ENCODE measurements at places on chromosomes 5 and 9. TPM values are rescaled to one million over a fixed set of nuclear protein-coding genes. Genes with fewer than 3 reads are reported as not detected.
A peak's percentile ranks its signal among the peaks of the same experiment; 100 is the strongest.

Gene JADE2
- 6.1 TPM for polyA plus RNA-seq

Gene FGFR4
- polyA plus RNA-seq, result 0.50 TPM

GRCh38 chr5:67255881-67256280 lies 59.3 kb upstream of the CD180 start:
- no peak for DNase-seq

DNA sequence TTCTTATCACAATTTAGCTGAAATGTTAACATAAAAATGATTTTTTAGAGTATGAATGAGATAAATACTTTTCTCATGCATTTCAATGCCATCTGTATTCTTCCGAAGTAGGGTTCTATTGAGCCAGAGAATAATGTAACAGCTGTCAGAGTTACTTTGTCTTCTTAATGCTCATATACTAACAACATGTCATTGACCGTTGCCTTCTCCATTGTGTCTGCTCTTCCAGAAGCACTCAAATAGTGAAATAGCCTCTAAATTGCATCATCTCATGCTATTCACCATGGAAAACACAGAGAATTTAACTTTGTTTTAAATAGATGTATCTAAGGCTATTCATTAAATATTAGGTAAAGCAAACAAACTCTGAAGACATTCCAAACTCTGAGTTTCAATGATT lies 1875.9 kb upstream of the CDH9 start:
- no peak for DNase-seq

DNA sequence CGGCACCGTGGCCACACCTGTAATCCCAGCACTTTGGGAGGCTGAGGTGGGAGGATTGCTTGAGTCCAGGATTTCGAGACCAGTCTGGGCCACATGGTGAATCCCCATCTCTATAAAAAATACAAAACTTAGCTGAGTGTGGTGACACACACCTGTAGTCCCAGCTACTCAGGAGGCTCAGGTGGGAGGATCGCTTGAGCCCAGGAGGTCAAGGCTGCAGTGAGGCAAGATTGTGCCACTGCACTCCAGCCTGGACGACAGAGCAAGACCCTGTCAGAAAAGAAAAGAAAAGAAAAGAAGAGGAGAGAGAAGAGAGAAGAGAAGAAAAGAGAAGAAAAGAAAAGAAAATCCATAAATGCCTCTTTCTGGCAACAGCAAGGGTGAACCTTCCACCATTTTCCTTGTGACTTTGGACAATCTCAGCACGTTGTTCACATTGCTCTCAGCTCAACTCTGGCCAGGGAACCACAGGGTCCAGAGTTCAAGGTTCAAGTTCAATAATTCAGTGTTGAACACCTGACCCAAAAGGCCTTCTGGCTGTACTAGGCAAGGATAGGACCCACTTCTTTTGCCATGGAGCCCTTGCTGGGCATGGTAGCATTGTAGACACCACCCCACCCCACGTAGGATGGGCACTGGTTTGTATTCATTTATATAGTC lies 14.6 kb upstream of the DUSP1 start:
- no peak for DNase-seq

DNA sequence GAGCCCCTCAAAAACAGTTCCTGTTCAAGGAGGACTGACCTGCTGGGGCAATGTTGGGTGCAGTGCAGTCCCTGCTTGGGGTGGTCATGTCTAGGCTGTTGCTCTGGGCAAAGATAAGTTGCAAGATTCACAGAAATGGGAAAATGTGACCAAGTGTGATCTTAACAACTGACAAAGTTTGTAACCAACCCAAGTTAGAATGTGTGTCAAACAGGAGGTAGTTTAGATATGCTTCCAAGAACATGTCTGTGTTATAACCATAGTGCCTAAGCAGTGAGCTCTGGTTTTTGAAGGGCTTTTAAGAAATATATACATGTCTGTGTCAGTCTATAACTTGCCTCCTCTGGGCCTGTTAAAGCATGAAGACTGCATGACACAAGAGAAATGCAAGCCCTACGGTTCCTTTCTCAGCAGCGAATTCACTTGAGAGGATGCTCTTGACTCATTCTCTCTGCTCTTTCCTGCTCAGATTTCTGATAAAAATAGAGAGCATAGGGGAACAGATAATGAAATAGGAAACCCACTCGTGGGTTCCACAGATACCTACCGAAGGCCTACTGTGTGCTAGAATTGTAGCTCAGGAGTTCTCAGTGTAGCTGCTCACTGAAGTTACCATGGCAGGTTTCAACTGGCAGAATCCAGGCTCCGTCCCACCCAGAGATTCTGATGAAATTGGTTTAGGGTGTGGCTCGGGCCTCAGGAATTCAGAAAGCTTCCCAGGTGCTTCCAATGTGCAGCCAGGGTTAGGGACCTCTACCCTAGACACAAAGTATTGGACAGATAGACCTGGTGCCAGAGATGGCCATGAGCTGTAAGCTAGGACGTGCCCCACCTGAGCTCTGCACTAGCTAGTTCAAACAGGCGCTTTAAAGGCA lies 52.4 kb downstream of the ARHGEF37 start:
- no peak for DNase-seq

Gene CAMK2A
- polyA plus RNA-seq, result not detected

- no peak for DNase-seq
Observed at GRCh38 chr5:5046680-5047502, 93.2 kb upstream of the ADAMTS16 start.

DNA sequence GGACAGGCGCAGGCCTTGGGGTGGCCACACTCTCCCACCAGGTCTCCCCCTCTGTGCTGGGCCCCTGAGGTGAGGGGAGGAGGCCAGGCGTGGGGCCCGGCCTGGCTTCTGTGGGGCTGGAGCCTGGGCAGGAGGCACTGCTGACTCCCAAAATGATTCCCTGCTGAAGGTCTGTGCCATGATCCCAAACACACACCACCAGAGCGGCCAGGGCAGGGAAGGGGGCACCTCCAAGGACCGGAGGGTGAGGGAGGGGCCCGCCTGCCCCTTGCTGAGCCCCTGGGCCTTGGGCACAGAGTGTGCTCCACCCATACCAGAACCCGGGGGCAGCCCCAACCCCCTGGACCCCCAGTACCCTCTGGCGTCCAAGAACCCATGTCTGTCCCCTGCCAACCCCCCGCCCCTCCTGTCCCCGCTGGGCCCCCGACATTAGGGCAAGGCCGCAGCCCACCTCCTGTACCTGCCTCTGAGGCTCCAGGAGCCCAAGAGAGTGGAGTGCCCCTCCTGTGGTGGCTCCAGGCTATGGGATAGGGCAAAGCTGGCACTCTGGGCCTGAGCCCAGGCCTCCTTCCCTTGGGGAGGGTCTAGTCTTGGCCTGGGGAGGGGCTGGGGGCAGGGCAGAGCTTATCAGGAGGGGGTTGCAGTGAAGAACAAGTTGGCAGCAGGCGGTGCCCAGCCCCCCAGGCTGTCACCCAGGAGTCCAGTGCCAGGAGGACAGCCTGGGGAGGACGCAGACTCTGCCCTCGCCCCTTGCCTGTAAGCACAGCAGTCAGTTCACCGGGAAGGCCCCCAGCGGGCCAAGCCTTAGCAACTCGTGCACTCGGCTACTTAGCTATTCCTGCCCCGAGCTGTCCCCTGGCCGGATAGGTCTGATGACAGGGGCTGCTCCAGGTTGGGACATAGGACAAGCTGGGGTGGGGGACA lies 2.6 kb upstream of the EGFL7 start:
- no peak for DNase-seq

DNA sequence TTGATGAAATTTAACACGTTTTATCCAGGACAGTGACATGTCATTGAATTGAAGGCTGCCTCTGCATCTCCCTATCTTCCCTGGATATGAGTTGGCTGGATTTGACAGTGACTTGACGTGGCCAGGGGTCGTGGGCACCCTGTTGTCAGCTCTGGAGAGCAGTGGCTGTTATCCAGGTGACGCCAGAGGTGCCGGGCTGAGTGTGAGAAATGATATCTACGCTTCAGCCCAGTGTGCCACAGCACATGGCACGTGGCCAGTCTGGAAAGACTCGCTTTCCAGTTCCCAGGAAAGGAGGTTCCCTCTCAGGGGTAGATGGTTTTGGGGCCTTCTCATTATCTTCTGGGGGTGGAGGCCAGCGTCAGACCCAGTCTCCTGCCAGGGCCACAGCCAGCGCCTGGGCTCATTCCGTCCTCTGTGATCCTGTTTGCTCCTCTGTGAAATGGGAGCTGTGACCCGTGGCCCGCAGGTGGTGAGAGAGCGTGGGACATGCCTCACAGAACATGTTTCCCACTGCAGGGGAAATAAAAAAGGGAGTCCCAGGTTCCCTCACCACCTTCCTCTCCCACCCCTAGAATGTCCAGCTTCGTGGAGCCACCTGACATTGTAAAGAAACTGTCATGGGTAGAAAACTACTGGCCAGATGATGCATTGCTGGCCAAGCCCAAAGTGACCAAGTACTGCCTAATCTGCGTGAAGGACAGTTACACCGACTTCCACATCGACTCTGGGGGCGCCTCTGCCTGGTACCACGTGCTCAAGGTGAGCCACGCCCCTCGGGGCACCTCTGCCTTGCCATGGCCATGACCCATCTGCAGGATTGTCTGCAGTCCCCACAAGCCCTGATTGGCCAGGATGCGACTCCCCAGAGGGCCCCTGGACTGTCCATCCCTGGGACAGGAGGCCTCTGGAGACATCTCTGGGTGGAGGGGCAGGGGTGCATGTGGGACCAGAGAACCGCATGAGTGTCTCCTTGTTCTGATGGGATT lies 76.5 kb downstream of the PHF2 start:
- peak; percentile 39 for DNase-seq

GRCh38 chr9:92294297-92294676 lies 790 bp upstream of the IARS1 start:
- DNase-seq, result no peak

Gene CTXN3
- not detected for polyA plus RNA-seq

- no peak for DNase-seq
Observed at GRCh38 chr9:122029898-122030297, 63.2 kb downstream of the TTLL11 start.

DNA sequence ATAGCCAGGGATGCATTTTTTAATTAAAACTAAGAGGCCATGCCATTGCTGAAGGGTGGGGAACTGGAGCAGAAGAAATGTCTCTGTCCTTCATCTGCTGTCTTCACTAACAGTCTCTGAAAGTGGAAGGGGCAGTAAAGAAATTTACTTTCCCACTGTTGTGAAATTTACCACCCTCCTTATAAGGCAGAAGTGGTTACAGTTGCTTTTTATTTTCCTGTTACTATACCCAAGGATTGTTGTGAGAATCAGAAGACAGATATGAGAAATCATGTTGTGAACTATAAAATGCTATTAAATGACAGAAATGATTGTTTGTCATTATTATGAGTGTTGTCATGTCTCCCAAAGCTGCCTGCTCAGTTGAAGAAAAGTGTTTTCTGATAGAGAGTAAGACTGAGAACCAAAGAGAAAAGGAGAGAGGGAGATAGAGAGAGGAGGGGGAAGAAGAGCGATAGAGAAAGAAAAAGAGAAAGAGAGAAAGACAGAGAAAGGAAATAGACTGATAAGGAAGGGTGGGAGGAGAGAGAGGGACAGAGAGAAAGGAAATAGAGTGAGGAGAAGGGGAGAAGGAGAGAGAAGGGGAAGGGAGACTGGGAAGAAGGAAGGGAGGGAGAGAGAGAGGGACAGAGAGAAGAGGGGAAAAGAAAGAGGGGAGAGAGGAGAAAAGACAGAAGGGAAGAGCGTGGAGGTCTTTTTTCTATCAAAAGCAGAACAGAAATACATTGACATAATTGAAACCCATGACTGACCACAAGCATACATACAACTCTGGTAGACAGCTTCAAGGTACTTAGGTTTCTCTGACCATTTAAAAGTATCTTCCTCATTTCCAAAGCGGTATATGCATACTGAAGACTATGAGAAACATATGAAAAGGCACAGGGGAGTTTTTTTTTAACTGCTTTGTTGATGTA lies 22.5 kb downstream of the SEC61B start:
- DNase-seq, result no peak

Gene AHRR
- 0.13 TPM for polyA plus RNA-seq

DNA sequence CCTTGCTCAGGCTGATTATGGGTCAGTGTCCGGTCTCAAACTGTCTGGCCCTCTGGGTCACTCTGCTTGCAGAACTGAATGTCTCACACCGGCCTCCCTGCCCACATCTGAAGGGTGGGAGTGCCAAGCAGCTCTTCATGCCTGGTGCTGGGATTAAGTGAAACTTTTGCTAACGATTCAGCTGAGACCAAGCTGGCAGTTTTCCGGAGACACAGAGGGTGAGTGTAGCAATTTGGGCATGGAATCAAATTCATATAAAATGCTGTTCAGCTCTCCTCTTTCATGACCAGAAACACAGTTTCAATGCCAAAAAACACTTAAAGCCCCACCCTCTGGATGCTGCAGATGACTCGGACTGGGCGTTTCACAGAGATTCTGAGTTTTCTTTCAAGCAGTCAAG lies 207.5 kb downstream of the NXNL2 start:
- peak; percentile 63 for DNase-seq

DNA sequence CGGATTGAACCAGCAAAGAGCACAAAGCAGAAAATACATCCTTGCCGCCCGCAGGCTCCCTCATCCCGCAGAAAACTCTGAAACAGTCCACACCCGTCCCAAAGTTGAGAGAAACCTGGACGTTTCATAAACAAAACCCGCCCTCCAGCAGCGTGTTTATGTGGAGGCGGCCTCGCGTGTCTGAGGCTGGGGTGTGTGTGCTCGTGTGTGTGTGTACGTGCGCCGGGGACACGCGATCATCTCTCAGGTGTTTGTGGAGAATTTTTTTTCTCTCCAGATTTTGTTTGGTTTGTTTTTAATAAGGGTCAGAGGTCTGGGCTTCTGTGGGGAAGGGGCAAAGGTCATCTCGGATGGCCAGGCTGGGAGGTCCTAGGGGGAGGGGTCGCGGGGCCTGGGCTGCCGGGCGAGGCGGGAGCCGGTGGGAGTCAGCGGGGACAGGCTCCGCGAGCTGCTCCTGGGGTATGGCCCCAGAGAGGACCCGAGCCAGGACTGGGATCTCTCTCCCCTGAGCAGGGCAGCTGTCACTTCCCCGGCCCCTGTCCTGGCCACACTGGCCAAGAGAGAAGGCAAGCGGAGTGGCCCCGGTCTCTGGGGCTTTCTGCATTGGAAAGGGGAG lies 206.4 kb downstream of the C9orf50 start:
- no peak for DNase-seq

DNA sequence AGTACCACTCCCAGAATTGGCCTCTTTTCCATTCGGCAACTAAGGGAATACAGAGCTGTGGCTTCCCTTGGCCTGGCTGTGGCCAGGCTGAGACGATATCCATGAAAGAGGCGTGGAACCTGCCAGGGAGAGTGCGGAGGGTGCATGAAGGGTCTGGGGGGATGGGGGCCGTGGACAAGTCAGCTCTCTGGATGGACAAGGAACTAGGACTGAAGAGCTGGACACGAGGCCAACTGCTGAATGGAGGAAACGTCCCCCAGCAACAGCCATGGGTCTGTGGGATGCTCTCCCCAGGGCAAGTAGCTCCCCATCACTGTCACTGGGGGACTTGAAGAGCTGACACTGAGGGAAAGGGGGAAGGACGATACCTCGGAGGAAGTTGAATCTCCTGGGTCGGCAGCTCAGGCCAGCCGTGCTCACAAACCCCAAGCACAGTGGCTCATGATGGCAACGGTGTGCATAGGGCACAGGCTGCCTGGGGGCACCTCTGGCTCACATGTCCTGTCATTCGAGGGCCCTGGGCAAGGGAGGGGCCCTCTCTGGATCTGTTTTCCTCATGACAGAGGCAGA lies 4.1 kb upstream of the OLFM1 start:
- no peak for DNase-seq

DNA sequence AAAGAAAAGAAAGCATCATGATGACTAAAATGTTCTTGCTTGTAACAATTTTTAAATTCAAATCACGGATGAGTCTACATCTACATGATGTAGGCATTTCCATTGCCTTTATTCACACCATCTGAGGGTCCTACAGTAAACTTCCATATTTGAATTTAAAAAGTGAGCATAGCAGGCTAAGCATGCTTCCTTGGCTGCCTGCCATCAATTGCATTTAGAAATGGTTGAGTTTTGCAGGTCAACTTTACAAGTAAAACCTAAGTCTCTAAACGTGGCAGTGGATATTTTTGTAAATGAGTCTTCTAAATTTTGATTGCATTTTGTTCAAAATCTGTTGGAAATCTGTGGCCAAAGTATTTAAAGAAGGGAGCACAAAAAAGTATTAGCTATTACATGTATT lies 136.5 kb upstream of the PTCH1 start:
- no peak for DNase-seq

All from aorta (tissue), 5 donors.